ENCODE measurements at places on chromosomes 4 and X.

DNA sequence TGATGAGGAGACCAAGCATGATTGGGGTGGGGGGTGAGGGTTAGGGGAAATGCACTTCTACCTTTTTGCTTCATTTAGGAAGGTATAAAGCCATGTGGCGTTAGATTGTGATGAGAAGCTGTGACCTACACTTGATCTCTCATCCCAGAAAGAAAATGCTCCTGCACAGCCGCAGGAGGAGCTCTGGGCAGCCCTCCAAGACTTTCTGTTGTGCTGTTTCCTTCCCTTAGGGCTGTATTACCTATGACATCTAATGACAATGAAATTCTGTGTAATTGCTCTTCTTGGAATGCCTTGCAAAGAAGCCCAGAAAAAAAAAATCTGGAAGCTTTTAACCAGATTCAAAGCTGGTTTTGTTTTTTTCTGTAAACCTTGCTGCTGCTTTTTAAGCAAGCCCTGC is 13.4 kb downstream of the PRPS2 start:
- DNase-seq: no peak

- DNase-seq: no peak
Measured at GRCh38 chr4:40763228-40763716, 13.5 kb downstream of the NSUN7 start.

- no peak for DNase-seq
Measured at GRCh38 chrX:77389891-77390290, 57.3 kb upstream of the FGF16 start.

GRCh38 chr4:54016504-54016903 is 47.9 kb downstream of the CHIC2 start:
- DNase-seq: no peak

GRCh38 chrX:8607326-8607725 is 124.6 kb downstream of the ANOS1 start:
- no peak for DNase-seq

DNA sequence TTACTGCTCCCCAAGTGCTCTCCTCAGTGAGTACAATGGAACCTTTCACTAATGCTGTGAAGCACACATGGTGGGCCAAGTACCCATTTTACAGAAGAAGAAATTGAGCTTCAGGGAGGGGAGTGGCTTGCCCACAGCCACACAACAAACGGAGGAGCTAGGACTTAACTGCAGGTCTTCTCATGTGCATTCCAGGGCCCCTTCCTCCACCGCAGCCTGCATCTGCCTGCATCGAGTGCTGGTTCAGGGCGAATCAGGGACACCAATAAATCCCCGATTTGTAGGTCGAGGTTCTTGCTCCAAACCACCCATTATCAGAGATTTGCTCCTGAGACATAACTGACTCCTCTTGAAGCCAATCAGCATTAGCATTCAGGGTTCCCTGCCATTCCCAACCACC is 100.9 kb downstream of the MAMLD1 start:
- no peak for DNase-seq

DNA sequence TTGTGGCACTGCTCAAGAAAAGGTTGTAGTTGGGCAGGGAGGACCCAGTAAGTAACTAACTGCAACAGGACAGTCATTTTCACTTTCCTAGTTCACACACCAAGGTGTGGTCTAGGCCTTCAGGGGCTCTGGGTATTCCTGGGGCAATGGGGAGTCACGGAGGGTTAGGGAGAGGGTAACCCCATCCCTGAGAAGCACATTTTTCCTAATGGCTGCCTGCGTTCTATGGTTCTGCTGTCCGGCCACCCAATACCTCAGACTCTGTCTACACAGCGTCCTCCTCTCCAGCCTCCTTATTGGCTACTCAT is 937 bp upstream of the PPP1R3F start:
- no peak for DNase-seq

GRCh38 chr4:1451106-1451751 is 45.0 kb upstream of the NKX1-1 start:
- no peak for DNase-seq

DNA sequence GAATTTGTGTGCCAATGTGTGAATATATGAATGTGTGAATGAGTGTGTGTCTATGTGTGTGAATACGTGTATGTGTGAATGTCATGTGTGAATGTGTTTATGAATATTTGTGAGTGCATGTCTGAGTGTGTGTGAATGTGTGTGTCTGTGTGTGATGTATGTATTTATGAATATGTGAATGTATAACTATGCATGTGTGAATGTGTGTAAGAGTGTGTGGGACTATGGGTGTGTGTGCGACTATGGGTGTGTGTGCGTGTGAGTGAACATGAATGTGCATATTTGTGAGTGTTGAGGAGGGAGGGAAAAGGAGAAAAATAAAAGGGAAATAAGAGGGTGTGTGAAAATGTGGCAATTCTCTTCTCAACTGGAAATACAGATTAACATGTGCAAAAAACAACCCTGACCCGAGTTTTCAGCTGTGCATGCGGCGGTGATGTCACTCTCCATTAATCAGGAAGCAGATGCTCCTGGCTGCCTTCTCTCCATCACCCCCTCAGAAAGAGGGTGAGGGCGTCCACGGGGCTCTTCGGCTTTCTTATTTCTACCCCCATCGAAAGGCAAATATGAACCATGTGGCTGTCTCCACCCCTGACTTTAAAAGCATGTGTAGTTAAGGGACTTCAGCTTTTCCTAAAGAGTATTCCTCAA is 219.8 kb downstream of the MAML3 start:
- no peak for DNase-seq

DNA sequence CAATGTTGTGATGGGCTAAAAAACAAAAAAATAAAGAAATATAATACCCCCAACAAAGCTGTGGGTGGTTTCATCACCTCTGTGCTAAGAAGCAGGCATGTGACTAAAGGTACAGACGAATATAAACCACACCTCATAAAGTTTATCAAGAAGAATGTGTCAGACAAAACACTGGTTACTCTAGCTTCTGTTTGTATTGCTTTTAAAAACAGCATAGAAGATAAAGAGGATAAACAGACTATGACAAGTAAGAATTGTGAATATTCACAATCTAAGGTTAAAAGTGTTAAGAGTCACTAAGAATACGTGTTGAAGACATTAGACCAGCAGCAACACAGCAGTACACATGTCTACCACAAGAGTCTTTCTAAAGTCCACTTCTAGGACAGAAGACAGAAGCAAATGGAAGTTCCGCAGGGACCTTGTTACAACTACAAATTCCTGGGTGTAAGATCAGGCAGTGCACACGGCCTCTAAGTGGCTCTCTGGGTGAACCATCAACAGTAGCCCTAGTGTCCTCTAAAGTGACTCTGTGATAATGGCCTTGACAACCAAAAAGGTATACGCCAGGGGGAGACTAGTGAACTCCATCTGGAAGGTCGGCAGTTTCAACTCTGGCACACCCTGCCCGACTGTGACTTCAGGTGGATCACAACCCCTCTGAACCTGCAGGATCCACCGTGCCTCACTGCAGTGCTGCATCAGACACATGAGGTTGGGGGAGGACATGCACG is 8.3 kb upstream of the FGFBP2 start:
- no peak for DNase-seq

DNA sequence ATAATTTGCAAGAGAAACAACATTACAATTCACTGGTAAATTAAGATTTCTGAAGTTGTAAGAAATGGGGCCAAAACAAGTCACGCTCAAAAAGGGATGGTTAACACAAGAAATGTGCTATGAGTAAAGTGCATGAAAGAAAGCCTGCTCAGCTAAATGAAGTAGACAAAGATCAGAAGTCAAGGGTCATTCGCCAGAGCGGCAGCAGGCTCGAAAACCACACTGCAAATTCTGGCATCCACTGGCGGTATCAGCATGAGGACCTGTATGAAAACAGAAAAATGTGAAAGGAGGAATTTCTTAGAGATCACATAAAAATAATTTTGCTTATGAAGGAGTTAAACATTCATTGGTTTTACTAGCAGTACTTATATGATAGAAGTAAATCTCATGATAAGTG is 49.6 kb downstream of the FBXL5 start:
- DNase-seq: no peak

DNA sequence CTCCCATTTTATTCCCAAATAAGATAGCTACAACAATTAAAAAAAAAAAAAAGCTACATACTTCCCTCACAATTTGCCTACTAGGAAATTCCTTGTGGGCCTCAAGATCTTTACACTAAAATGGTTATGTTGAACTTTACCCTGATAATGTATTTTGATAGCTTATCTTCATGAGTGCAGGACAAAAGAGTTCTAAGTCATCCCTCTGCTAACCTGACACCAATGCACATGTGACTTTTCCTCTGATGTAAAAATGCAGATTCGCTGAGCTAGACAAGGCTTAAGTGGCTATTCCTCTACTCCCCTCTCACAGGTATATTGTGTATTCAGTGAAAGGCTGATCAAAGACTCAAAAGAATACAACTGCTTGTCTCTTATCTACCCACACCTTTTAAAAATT is 22.5 kb downstream of the ELF2 start:
- DNase-seq: no peak

DNA sequence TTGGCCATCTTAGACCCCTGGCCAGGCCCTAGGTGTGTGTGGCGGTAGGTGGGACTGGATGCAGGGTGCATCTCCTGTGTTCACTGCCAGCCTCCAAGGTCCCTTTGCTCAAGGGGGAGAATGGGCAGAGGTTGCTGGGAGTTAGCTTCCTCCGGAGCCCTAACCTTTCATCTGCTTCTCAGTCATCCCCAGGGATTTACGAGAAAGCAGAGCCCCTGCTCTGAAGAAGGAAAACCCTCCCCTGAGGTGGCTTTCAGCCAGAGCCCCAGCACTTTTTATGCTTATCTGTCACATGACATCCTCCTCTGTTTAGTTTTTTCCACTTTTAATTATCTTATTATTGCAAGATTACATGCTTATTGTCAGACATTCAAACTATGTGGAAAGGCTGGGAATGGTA is 44.9 kb upstream of the DDX3X start:
- no peak for DNase-seq

GRCh38 chrX:74246524-74246923 is 57.5 kb upstream of the ZCCHC13 start:
- DNase-seq: no peak

- no peak for DNase-seq
Measured at GRCh38 chr4:115054836-115055235, 58.6 kb downstream of the NDST4 start.

GRCh38 chr4:168723569-168723968 is 226.7 kb downstream of the PALLD start:
- DNase-seq: no peak

DNA sequence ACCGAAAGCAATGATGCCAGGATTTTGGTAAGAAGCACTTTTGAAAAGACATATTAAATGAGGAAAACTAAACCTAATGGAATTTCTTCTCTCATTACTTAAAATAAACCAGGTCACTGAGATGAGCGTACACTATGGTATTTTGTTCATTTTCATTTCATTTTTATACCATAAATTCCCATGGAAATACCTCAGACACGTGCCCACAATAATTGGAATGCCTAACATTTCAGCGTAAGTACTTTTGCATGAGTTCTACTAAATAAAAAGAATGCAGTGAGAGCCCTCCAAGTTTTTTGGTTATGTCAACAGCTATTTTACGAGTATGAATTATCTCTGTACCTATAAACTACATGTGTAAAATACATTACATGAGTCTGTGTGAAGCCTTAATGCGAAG is 3.2 kb downstream of the CAMK2D start:
- DNase-seq: no peak

- DNase-seq: no peak
Measured at GRCh38 chr4:13794819-13795565, 167.5 kb upstream of the BOD1L1 start.

DNA sequence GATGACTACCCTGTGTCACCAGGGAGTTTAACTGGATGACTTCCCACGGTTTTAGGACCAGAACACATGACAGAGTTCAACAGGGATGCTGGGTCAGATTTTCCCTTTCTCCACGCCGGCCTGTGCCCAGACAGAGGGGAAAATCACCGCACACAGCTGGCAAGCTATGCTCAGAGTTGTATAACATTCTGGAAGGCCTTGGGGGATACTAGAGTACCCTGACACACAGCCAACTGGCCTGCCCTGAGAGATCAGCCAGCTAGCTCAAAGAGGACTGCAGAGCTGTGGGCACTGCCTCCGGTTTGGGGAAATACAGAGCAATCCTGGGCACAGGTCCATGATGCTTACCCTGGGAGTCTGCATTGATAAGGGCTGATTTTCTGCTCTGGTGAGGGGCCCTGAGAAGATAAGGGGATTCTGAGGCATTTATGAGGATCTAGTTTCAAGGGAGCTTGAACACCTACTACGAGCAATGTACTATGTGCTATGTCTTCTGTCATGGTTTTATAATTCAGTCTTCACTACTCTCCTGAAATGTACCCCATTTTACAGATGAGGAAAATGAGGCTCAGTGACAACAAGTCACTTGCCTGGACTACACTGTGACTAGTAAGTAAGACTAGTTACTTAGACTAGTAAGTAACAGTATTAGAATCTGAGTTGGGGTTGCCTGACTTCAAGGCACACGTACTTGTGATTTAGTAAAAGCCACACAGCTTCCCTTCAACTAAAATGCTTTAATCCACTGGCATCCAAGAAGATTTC is 14.7 kb downstream of the C4orf54 start:
- DNase-seq: no peak

DNA sequence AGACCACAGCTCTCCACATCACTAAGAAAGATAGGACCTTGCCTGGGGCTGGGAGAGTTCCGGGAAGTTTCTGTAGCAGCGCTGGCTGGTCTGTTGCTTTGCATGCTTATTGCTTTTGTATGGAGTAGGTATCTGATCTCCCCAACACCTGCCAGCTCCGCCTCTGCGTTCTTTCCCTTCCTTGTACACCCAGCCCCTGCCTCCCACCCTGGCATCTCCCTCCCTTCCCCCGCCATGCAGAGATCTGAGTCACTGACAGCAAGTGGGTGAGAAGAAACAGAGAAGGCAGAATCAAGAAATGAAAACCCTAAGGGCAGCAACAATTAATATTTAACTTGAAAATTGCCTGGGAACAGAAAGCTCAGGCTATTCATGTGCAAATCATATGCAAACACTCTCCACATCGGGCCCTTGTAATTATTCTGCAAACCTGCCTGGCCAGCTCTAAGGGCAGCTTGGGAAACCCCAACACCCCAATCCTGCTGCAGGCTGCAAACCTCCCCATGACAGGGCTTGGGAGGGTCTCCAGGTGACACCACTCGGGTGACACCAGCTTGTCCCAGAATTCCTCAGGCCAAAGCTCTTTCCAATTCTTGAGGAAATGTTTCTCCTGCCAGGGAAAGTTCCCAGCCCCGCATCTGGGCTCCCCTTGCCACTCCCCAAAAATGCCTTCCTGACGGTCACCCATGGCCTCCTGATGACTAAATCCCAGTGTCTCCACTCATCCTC is 257.2 kb downstream of the FBXW7 start:
- DNase-seq: no peak

GRCh38 chrX:40646489-40647306 is 663 bp downstream of the CXorf38 start:
- DNase-seq: peak; percentile 5

GRCh38 chr4:125676156-125676555 is 361.4 kb downstream of the FAT4 start:
- DNase-seq: no peak

- DNase-seq: no peak
Measured at GRCh38 chrX:149151805-149152757, 353.0 kb downstream of the IDS start.

GRCh38 chrX:153392642-153393321 is 8.4 kb downstream of the PNMA6E start:
- no peak for DNase-seq

Measured in activated T-cell treated with anti-CD3 and anti-CD28 coated beads for 4 hours (primary cell).